ENCODE measurements at places on chromosomes 1 and 21. TPM values are rescaled to one million over a fixed set of nuclear protein-coding genes. Genes with fewer than 3 reads are reported as not detected.

DNA sequence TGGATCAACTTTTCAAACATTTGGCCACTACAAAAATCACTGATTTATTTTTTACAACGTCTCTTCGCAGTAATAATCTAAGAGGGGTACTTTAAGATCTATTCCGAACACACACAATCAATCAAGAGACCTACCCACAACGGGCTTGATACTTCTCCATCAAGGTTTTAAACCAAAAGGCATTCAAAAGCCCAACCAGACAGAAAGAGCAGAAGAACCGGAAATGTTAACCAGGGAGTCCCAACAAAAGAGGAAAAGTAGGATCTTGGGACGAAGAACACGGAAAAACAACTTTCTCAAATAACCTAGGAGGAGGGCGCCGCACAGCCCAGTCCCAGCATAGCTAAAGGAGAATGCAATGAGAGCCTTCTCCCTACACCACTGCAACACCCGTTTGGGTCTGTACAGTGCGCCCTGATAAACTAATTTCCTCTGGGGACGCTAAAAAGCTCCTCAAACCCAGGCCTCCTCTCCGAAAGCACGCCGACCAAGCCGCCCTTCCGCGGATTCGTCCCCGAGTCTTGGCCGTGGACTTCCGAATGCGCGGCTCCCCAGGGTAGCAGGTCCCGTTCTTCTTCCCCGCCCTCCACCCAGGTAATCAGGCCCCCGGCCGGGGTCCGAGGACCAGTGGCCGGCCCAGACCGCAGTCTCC lies 623 bp downstream of the RPL22 start:
- DNase-seq, result no peak

Gene GPA33
- total RNA-seq, result not detected

DNA sequence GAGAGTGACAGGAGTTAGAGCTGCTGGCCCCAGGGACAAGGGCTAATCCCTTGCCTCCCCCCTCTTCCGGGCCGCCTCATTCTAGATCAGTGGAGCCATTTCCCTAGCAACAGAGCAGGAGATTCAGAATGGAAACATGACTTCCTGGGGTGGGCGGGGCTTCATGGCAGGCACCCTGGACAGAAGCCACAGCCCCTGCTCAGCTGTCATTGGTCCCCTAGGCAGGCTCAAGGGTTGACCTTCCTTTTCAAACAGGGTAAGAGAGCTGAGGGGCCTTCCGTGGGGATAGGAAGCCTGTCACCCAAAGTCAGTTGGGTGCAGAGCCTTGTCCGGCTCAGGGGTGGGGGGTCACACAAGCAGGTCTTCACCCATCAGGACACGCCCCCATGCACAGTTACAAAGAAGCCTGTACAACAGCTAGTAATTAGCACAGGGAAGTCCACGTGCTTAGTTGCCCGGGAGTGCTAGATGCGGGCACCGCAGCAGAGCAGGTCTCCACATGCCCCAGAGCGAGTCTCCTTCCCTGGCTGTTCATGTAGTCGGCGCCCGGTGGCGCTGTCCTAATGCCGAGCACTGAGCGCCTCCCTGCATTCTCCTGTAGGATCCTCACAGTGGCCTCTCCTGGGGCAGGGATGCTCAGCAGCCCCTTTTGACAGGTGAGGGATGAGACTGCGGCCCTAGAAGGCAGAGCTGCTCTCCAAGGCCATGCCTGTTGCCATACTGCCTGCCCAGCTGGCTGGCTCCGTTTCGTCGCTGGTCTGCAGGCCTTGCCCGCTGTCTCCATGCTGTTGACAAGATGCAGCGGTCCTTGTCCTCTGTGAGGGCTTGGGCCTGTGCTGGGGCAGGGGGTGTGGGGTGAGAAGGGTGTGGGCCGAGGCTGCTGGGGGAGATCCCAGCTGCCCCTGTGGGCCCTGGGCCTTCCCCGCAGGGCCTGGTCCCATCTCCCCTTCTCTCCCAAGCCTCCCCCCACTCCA lies 5.1 kb downstream of the TMEM201 start:
- peak; percentile 16 for DNase-seq

Gene ZSWIM5
- total RNA-seq, result 0.55 TPM

DNA sequence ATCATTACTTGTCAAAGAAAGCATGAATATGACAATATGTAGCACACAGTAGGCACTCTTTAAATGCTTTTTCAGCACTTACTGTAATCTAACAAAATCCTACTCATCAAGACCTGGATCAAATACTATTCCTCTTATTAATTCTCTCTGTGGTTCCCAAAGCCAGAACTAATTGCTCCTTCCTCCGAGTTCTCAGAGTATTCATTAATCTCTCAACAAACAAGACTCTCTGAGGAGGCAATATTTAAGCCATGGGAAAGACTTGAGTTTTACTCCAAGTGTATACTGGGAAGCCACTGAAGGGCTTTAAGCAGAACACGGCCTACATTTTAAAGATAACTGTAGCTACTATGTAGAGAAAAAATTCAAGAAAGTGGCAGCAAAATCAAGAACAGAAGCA lies 79.7 kb downstream of the ENAH start:
- DNase-seq, result no peak

DNA sequence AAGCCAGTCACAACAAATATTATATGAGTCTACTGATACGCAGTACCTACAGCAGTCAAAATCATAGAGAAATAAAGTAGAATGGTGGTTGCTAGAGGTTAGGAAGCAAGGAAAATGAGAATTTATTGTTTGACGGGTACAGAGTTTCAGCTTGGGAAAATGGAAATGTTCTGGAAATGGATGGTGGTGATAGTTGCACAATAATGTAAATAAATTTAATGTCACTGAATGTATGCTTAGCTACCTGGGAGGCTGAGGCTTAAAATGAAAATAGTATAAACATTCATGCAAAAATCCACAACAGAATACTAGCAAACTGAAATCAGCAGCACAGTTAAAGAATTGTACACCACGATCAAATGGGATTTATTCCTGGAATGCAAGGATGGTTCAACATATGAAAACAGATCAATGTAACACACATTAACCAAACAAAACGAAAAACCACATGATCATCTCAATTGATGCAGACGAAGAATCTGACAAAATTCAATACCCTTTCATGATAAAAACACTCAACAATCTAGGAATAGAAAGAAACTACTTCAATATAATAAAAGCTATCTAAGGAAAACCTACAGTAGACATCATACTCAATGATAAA lies 10.7 kb downstream of the TUT4 start:
- DNase-seq, result no peak

DNA sequence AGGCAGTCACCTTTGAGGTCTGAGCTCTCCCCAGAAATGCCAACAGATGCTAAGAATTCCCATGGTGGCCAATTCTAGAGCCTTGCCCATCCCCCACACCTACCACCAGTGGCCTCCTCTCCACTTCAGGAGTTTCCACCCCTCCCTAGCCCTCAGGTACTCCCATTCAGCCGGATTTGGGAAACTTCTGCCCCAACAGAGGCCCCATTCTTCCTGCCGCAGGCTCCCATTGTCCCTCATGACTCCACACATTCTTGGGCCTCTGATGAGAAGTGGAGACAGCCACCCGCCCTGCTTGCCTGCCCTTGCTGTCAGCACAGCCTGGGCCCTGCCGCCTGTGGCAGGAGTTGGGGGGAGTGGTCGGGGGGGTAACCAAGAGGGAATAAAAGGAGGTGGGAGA lies 4.6 kb downstream of the BLACAT1 start:
- no peak for DNase-seq

Gene PLCH2
- 1.5 TPM for total RNA-seq

GRCh38 chr1:232599178-232600041 lies 30.5 kb downstream of the SIPA1L2 start:
- DNase-seq, result no peak

GRCh38 chr1:154862907-154863306 lies 7.2 kb downstream of the KCNN3 start:
- no peak for DNase-seq

All from PC-9 (cell line).